ENCODE measurements at places on chromosomes 5 and 9. TPM values are rescaled to one million over a fixed set of nuclear protein-coding genes. Genes with fewer than 3 reads are reported as not detected.

- DNase-seq = no peak
These were observed 13.4 kb downstream of the ABLIM3 start for GRCh38 chr5:149154650-149155049.

- peak; percentile 75 for DNase-seq
These were observed 796 bp upstream of the GADD45G start for GRCh38 chr9:89603767-89604665.

GRCh38 chr9:117083559-117083958 is 331.3 kb downstream of the ASTN2 start:
- no peak for DNase-seq

GRCh38 chr9:72883875-72884274 is 69.0 kb downstream of the ALDH1A1 start:
- no peak for DNase-seq

GRCh38 chr9:92615790-92616189 is 54.1 kb downstream of the IPPK start:
- DNase-seq = no peak

GRCh38 chr9:114469091-114469853 is 36.0 kb downstream of the WHRN start:
- no peak for DNase-seq

GRCh38 chr9:38158628-38159027 is 89.6 kb upstream of the SHB start:
- no peak for DNase-seq

- DNase-seq = peak; percentile 72
These were observed 121.1 kb upstream of the IL12B start for GRCh38 chr5:159451197-159452052.

GRCh38 chr5:141437221-141437620 is 6.9 kb downstream of the PCDHGA12 start:
- DNase-seq = no peak

DNA sequence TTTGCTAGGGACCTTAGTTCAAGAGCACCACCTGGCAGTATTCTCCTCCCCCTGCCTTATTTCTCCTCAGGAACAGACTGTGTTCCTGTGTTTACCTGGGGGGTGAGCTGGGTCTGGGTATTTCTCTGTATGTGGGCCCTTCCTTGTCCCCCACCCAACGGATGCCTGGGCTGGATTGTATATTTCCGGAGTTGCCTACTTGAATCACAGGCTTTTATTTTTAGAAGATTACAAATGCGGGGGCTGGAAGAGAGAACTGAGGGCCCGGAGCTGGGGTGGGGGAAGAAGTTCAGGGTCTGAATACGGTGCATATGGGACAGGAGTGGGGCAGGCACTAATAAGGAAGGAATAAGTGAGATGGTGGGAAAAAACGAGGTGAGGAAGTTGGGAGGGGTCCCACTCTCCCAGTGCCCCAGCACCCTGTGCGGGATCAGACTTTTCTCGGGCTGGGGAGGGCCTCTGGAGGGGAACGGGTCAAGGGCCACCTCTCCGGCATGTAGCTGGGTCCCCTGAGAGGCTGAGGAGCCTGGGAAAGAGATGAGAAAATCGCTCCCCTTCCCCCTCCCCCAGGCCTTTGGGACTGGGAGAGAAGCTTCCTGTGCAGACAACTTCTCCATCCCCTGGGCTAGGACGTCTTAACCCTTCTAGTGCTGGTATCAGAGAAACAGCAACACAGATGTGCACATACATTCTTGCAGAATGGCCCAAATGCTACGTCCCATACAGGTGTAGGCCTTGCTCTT is 42.1 kb downstream of the PCDH1 start:
- DNase-seq = no peak

DNA sequence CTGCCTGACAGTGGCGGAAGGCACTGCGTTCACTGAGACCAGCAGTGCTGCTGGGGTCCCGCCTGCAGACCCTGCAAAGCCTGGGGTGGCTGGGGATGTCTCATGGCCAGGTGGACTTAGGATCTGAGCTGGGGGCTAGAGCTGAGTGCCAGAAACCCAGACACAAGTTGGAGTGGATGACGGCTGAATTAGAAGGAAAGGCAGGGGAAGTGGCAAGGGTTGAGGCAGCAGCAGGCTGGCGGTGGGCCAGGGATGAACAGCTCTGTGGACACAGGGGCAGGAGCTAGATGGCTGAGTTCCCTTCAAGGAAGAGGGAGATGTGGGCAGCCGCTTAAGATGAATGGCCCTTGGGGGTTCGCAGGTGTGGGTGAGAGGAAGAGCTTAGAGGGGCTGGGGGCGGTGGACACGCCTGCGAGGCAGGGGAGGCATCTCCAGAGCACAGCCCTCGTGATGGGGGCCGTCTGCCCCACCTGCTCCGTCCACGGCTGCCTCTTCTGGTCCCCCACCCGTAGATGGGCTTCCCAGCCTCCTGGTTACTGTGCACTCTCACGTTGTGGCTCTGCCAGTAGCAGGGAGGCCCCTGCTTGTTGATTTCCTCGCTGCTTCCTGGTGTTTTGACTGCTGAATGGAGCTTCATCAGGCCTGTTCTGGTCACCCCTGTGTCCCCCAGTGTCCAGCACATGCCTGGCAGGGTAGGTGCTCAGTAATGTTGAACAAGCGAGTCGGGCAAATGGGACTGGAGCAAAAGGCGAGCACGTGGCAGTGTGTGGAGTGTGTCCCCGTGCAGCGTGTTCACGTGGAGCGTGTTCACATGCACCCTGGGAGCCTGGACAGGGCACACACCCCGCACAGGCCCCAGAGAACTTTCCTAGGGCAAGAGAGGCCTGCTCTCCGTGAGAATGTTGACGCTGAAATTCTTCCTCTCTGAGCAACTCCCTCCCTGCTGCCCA is 168.2 kb downstream of the CACNA1B start:
- no peak for DNase-seq

- DNase-seq = no peak
These were observed 171.3 kb downstream of the ST8SIA4 start for GRCh38 chr5:100731768-100732167.

- no peak for DNase-seq
These were observed 31.9 kb upstream of the ZNF622 start for GRCh38 chr5:16497546-16497945.

DNA sequence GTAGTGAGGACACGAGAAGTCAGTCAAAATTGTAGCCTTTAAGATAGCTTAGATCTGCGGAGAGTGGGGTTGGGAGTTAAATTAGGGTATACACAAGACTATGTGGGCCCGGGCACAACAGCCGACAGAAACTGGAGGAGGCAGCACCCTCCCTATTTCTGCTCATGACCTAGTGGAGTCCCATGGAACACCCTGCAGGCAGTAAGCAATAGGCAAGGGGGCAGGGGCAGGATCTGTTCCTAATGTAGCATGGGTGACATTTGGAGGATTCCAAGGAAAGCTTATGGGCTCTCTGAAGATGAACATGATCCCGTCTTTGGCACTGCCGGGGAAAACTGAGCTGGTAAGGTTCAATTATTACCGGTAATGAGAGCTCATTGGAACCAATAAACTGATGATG is 67.0 kb downstream of the FEM1C start:
- no peak for DNase-seq

- DNase-seq = no peak
These were observed 15.1 kb downstream of the TIMD4 start for GRCh38 chr5:156947925-156948324.

DNA sequence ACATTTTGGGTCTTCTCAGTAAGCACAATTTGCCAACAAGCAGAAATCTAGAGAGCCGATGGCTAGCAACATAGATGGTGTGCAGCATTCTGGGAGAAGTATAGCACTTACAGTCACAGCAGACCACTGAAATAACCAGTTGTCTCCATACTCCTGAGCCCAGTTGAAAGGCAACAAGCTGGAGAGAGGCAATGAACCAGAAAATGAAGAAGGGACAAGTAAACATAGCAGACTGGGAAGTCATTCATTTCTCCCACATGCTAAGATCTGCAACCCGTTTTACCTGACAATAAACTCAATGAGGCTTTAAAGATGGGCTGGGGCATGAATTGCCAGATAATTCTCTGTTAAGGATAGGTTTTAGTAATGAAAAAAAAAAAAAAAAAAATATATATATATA is 575.6 kb upstream of the GRAMD2B start:
- DNase-seq = no peak

DNA sequence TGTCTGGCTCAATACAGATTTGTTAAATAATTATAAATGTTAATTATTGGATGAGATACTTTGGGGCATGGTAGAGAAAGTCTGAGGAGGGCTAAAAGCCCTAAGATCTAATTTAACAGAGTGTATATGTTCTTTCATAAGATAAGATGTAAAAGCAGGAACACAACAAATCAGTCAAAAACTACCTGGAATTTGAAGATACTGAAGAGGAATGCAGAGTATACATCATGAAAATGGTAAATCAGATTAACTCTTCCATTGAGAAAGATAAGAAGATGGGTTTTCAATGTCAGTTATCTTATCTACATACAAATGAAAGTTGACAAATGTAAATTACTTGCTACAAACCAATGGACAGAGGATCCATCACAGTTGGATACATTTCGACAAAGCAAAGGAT is 107.3 kb upstream of the NFIB start:
- no peak for DNase-seq

DNA sequence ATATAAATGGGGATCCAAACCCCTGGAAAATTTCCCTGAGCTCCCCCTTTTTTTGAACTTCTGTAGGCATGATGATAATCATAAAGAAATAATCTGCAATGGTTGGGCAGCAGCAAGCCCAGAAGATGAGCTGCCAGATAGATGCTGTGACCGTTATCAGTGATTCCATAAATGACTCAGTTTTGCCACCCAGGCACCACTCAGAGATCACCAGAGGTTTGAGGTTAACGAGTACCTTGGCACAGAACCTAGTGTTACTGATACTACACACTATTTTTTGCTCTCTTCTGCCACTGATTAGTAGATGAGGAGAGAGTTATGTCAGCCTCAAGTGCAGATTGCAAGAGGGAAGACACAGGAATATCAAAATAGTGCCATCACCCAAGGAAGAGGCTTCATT is 199.3 kb upstream of the PTGER4 start:
- no peak for DNase-seq

DNA sequence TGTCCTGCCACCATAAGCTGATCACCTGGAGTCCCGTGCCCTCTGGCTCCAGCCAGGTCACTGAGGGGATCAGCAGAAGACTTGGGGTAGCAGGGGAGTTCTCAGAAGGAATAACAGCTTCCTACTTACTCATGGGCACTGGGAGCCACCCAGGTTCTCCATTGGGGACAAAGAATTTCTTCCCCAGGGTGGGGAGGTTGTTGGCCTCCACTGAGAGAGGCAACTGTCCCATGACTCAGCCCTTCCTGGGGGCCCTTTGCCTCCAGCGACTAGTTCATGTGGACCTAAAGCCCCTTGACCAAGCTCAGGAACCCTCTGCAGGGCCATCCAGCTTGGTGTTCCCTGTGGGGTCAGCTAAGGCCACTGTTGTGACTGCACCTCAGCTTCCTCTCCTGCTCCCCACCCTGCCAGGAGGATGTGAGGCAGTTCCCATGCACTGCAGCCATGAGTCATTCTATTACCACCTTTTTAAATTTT is 175.0 kb downstream of the AUH start:
- no peak for DNase-seq

DNA sequence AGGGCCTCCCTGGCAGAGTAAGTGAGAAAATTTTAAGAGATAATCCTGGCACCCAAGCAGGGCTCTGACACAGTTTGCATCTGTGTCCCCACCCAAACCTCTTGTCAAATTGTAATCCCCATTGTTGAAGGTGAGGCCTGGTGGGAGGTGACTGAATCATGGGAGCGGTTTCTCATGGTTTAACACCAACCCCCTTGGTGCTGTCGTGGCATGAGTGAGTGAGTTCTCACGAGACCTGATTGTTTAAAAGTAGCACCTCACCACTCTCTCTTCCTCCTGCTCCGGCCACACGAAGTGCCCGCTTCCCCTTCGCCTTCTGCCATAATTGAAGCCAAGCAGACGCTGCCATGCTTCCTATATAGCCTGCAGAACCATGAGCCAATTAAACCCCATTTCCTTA is 80.1 kb downstream of the FBXW11 start:
- DNase-seq = no peak

DNA sequence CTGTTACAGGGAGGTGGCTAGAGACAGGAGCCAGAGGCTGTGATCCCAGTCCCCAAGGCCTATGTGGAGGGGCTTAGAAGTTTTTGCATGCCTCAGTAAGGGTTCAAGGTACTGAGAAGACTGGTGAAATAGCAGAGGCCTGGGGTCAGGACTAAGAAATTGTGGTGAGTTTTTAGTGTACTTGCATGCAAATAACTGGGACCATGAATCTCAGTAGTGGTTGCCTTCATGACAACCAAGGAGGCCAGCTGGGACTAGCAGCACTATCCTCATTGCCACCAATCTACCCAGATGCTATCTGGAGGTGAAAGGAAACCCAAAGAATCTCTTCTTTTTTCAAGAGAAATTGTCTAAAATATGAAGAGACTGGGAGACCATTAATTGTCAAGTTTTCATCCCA is 395.1 kb downstream of the CETN3 start:
- no peak for DNase-seq

DNA sequence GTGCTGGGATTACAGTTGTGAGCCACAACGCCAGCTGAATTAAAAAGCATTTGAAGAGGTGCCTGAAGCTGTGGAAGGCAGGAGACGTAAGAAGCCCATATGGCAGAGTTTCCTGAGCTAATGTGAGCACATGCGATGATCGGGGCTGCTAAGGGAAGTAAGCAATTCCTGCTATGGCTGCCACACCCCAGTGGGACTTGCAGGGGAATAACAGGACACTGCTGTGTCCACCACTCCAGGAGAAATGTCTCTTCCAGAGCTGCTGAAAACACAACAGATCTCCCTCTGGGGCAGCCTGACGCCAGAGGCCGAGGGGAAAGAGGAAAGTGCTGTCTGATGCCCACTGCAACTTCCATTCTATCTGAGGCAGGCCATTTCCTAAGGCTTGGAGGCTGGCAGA is 46.2 kb upstream of the ANKRD55 start:
- DNase-seq = no peak

- no peak for DNase-seq
These were observed 43.7 kb upstream of the PRSS3 start for GRCh38 chr9:33751536-33752129.

DNA sequence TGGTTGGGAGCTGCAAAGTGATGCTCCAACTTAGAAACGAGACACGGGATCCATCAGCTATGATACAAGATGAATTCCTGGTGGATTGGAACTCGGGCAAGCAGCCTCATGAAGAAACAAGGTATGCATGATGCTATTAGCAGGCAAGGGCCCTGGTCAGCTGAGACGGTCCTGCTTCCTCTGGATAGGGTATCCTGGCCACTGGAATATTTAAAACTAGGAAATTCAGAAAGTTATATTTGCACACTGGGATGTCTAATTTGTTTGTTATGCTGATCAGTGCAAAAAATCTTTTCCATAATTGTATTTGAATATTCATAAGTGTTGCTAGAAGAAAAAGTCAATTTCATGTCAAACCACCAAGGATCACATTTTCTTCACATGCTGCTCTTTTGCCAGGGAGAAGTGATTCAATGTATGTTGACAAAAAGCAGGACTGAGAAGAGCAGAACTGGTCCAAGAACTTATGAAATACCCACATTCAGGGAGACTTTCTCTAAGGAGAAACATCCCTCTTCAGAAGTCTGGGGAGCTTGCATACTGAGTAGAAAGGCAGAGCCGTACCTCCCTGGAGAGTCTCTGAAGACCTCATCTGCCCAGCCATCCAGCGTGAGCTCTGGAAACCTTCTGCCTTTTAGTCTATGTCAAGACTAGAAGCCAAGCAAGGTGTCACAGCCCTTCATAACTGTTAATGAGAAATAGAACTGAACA is 6.7 kb upstream of the NXNL2 start:
- DNase-seq = no peak

Gene CHSY3
- polyA plus RNA-seq = 0.68 TPM

Gene TERT
- not detected for polyA plus RNA-seq

Gene C5orf63
- 4.6 TPM for polyA plus RNA-seq

Gene PCDHGB1
- 1.3 TPM for polyA plus RNA-seq

Gene F12
- polyA plus RNA-seq = 0.27 TPM

Gene KLF9
- polyA plus RNA-seq = 39.5 TPM

Gene LPAR1
- polyA plus RNA-seq = 14.2 TPM

Gene LAMC3
- polyA plus RNA-seq = 1.4 TPM

Gene SMIM32
- not detected for polyA plus RNA-seq
